ENCODE measurements at places on chromosomes 2 and 18.

GRCh38 chr2:241391892-241392665 is 36.0 kb downstream of the FARP2 start:
- no peak for DNase-seq

DNA sequence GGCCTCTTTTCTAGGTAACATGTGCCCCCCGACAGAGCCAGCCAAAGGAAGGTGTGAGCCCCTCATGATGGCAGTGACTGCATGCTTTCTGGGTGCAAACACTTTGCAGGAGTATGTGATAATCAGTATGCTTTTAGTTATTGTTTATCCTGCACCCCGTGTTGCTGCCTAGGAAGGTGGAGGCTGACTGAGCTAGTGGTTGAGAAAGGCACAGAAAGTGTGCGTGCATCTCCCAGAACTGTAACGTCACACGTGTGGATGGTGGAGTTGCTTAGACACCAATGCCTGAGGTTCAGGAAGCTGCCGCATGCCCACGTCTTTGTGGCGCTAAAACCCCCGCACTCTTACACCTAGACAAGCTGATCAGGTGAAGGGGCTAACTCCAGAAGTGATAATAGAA is 580 bp downstream of the MC2R start:
- DNase-seq: no peak

DNA sequence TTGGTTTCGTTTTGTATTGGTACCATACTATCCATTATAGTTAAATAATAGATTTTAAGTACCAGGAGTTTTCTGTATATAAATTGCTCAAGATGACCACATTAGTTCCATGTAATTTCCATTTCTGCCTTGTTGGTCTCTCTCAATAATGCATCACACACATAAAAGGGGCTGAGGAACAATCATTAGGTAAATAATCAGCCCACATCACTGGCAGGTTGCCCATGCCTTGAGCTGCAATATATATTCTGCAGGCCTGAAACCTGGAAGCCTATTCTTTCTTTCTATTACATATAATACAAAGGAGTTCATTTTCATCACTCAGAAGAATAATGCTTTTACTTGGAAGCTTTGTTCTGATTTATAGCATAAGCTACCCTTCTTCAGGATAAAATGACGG is 616.1 kb upstream of the PKDCC start:
- no peak for DNase-seq

- DNase-seq: no peak
Observed at GRCh38 chr18:55353806-55354205, 234.2 kb downstream of the TCF4 start.

- no peak for DNase-seq
Observed at GRCh38 chr2:102435741-102436140, 12.8 kb downstream of the IL18RAP start.

DNA sequence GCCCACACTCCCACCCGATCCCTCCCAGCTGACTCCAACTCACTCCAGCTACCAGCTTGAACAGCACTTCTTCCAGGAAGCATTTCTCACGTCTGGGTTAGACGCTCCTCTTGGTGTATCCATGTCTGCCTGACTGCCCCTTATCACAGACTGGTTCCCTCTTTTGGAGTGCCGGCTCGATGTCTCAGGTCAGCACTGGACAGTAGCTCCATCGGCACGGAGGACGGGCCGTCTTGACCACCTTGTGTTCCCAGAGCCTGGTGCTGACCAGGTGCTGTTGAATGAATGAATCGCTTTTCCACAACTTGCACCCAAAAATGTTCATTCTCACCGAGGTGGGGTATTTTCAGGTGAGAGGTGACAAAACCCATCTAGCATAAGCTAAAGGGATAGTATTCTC is 71.8 kb downstream of the LBH start:
- no peak for DNase-seq

- DNase-seq: no peak
Observed at GRCh38 chr2:157476953-157477709, 33.2 kb upstream of the CYTIP start.

- DNase-seq: no peak
Observed at GRCh38 chr2:72570413-72570812, 255.4 kb downstream of the EXOC6B start.

GRCh38 chr2:239444626-239445577 is 44.1 kb upstream of the HDAC4 start:
- DNase-seq: no peak

GRCh38 chr2:15555760-15556193 is 5.4 kb downstream of the NBAS start:
- no peak for DNase-seq

GRCh38 chr2:69216535-69217332 is 170.3 kb downstream of the GFPT1 start:
- no peak for DNase-seq

DNA sequence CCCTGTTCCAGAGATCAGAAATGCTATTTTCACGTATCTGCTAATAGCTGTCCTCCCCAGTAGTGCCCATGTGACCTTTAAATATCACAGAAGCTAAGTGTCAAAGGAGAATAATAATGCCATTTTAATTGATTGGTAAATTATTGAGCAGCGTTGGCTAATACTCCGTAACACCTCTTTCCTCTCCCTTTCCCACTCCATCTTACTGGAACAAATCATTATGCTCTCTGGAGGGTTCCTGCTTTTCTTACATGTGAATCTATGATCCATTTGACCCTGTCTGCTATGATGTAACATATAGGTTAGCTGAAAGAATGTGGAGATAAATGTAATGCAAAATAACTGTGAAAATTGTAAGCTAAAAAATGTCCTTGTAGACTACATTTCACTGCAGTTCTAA is 383.6 kb upstream of the GYPC start:
- DNase-seq: no peak

DNA sequence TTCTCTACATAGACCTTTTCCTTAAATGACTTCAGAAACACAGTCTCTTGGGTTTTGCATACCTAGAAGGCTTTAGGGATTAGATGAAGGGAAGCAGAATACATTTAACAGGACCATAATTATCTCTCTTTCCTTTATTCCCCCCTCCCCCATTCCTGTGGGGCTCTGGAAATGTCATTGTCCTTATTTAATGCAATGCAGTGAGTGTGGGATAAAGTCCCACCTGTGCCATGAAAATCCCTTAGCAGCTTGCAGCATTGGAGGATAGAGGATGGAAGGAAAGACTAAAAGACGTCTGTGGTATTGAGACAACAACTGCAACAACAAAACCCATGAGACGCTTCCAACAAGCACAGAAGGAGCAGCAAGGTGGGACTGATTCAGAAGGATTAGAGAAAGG is 117.8 kb upstream of the DCC start:
- DNase-seq: no peak

- DNase-seq: no peak
Observed at GRCh38 chr18:33576999-33577646, 896 bp upstream of the ASXL3 start.

DNA sequence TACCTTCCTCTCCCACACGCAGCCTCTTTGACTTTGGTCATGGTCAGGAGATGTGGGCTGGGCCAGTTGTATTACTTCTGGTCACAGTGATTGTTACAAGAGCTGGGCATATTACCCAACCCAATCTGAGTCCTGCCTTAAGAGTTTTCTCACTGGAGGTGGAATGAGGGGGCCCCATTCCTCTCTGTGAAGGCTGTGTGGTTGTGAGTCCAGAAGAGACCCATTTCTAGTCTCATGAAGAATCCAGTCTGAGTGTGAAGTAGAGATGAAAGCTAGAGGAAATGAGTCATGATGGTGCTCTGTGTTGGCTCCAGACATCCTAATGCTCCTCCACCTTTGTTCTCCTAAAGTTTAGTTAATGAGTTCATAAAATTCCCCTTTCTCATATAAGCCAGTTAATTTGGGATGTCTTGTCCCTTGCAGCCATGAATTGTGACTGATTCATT is 50.8 kb upstream of the RASGRP3 start:
- no peak for DNase-seq

DNA sequence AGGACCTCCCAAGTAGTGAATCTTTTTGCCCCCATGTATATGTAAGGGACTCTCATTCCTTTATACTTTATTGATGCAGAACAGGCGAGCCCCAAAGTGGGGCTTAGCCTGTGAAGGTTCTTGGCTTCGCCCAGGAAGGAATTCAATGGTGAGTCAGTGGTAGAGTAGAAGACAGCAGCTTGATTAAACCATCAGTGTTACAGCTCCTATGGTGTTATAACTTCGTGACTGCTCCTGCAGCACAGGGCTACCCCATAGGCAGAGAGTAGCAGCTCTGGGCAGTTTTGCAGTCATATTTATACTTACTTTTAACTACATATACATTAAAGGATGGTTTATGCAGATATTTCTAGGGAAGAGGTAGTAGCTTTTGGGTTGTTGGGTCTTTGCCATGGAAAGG is 11.0 kb downstream of the FAM171B start:
- no peak for DNase-seq

GRCh38 chr18:23990474-23991410 is 23.8 kb upstream of the TTC39C start:
- no peak for DNase-seq

GRCh38 chr18:13992826-13993540 is 77.6 kb upstream of the MC2R start:
- DNase-seq: no peak

DNA sequence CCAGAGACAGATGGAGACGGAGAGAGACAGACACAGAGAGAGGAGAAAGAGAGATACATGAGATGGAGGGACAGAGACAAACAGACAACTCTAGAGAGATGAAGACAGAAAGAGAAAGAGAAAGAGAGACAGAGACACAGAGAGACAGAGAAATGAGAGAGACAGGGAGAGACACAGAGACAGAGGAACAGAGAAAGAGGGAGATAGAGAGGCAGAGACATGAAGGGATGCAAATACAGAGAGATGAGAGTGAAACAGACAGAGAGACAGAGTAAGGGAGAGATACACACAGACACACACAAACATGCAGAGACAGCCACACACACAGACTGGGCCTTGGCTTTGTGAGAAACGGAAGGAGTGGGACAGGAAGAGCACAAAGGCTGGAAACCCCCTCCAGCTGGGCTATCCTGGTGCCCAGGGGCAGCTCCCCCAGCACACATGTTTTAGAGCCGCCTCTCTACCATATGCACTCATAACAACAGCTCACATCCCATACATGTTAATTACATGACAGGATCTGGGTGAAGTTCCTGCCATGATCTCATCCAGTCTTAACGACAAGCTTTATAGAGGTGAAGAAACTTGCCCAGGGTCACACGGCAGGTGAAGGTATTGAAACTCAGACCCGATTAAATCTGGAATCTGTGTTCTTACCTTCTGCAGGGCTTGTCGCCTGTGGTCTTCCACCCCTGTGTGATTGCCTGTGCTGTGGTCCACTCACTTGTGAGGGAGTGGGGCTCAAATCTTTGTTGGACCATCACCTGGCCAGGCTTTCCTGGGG is 32.4 kb downstream of the IL18R1 start:
- no peak for DNase-seq

DNA sequence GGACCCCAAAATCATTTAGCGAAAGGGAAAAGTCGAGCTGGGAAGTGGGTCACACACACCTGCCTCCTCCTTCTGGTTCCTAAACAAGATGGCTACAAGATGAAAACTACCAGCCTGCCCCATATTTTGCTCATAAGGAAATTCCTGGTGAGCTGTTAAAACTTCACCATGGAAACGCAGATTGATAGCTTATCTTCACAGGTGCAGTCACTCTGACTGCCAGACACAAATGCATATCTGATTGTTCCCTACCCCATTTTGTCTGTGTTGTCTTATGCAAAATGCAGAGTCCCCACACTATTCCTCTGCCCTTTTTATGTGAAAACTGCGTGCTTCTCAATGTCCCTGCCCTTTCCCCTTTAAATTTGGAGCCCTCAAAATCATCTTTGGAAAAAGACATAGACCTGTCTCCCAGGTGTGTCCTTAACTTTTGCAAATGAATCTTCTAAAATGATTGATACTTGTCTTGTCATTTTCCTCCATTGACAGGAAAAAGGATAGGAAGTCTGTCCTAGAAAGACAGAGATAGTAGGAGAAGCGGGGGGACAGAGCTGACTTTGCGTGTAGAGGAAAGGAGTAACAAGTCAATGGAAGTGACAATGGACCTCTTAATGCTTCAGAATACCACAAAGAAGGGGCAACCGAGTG is 38.9 kb upstream of the THOC1 start:
- DNase-seq: no peak

DNA sequence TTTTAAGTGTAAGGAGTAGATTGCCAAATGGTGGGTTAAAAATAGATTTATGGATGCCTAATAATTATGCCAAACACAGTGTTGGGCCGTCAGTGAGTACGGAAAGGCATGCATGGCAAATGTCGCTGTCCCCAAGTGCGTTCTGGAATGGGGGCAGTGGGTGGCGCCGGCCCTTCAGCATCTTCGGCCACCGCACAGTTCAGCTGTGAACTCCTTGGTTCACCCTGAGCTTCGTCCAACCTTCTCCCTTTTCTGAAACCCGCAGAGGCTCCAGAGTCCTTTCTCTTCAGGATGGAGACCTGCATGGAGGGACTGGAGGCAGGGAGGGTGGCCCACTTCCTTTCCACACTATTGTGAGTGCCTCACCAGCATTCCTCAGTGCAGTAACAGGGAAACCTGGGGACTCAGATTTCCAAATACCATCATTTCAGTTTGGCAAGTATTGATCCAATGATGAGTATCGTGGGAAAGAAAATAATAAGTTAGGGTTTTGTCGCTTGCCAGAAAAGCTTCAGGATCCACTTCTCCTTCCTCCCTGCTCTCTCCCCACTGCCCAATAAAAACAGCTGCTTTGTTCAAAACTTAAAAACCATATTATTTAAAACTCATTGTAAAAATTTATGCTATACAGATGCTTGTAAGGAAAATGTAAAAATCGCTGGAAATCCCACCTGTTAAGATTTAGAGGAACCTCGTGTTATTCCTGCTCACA is 74.6 kb upstream of the TXNDC2 start:
- no peak for DNase-seq

DNA sequence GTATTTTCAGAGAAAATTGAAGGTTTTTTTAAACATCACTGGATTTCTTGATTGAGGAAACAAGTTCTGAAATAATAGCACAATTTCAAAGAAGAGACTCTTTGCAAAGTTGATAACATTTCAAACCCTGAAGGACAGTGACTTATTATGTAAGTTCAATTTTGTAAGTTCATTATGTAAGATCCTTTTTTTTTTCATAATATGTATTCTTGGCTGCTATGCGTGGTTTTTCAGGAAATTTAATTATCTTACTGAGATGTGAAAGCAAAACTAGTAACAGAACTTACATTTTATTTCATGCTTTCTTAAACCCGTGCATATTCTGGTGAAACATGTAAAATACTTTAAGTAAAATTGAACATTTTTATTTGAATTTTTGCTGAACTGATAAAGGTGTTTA is 65.4 kb downstream of the RIF1 start:
- DNase-seq: no peak

DNA sequence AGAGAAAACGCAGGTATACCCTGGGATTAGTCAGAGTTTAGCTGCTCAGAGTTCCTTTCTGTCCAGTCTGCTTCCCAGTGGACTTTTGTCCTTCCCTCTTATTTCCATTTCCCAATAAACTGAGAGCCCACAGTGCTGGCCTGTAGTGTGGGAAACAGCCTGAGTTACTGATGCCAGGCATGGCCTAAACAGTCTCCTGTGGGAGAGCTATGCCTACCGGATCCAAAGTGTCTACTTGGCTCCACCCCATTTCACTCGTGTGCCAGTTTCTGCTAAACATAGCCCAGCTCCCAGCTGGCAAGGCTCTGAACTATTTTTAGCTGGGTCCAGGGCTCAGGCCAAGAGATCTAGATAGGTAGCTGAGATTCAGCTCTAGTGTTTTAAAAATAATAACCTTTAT is 15.6 kb upstream of the PPP1CB start:
- DNase-seq: no peak

GRCh38 chr18:42545825-42546224 is 569.7 kb downstream of the RIT2 start:
- no peak for DNase-seq
